ENCODE measurements at places on chromosomes 4 and X.

DNA sequence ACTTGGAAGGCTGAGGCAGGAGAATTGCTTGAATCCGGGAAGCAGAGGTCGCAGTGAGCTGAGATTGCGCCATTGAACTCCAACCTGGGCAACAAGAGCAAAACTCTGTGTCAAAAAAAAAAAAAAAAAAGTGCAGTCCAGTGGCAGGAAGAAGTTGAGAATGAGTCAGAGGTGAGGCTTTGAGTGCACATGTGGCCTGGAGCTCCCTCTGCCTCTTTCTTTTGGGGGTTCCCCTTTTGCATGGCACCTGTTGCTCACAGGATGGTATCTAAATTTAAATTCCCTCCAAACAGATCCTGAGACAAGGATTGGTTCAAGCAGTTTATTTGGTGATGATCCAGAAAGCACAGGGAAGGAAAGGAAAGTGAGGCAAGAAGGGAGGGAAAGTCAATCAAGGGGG is 151.4 kb upstream of the STX18 start:
- no peak for DNase-seq

DNA sequence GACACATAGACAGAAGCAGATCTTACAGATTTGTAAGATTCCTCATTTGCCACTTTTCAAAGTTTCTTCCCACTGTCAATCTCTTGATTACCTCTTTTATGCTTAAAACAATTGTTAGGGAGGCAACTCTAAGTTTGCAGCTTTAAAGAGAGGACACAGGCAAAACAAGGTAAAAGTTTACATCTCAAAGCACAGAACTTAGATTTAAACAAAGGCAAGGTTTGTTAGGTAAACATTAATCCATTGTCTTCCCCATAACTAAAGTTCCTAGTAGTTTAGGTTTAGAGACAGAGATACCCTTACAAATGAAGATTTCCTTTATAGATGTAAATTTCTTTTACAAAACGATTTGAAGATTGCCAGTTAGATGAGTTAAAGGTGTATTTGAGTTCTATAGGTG is 176.9 kb downstream of the AASDH start:
- DNase-seq: no peak

DNA sequence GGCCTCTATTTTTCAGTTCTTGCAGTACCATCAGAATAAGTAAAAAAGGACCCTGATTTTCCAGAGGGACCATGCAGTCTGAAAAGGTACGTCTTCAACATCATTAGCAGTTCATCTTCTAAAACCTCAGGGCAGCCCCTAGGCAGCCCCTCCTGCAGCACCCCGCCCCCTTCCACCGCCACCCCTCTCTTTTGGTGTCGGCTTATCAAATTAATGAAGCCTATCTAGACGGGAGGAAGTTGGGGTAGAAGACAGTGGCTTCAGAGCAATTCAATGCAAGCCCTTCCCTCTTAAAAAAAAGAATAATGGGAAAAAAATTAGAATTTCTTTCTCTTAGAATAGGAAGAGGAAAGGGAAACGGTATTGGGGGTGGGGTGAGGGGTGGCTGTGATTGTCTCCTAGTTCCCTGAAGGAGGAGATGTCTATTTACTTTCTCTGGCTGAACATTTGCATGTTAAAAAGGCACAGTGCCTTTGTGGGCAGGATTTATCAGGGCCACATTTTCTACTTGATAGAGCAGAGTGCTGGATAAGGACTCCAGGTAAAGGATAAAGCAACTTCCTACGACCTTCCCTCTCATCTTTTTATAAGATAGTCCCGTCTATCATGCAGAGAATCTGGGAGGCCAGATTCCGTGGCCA is 159.4 kb downstream of the MGST2 start:
- DNase-seq: no peak

DNA sequence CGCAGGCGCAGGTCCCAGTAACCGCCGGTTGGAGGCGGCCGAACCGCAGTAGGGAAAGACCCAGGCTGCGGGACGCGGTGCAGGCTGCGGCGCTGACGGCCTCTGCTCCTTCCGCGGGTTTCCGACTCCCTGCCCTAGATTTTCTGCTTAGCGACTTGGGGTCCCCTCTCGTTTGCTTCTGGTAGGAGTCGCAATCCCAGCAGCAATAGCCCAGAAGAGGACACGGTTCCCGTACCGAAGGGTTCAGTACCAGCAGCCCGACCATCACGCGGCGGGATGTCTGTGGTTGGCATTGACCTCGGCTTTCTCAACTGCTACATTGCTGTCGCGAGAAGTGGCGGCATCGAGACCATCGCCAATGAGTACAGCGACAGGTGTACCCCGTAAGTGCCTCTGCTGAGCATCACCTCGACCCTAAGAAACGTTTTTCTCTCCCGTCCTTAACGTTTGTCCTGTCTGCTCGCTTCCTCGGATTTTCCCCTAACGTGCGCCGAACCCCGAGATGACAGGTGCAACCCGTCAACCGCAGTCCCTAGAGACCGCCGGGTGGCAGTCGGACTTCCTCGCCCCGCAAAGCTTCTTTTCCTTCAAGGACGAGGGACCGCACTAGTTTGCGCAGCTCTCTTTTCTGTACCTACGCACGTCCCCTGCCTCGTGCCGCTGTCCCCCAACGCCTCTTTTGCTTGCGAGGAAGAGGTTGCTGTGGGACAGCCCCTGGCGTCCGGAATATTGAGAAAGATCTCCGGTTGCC is at the start of gene HSPA4L:
Gene HSPA4L, plus strand, starts transcription at position 48 of the 751 bp plus-strand sequence. Its CDS starts 229 bp downstream, at position 277.
- DNase-seq: no peak

DNA sequence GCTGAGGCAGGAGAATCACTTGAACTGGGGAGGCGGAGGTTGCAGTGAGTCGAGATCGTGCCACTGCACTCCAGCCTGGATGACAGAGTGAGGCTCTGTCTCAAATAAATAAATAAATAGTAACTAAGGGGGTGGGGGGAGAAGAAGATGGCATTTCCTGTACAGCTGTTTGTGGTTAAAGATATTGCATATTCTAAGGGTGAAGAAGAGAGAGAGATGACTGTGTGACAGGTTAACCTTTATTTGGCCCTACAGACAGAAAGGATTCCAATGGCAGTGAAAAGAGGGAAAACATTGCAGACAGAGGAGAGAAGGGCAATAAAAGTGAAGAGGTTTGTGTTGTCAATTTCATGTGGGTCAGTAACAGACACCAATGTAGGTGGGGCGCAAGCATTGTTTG is 9.4 kb downstream of the TASL start:
- no peak for DNase-seq

GRCh38 chr4:67713529-67714247 is 12.7 kb upstream of the UBA6 start:
- no peak for DNase-seq

- no peak for DNase-seq
Observed at GRCh38 chrX:78455901-78456300, 128.5 kb upstream of the CYSLTR1 start.

DNA sequence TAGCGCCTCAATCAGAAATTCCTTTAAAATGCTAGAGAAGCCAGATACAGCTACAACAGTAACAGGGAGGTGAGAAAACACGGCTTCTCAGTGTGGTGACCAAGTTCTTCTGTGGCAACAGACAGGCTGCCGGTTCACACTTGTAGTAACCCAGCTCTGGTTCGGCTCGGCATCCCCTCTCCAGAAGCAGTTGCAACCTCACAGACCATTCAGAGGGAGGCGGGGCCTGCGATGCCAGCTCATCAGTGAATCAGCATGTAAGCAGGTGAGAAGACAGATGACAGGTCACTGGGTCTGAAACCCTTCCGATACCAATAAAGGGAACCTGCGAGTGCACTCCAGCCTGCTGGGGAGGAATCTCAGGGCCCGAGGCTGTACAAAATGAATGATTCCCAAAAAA is 251.0 kb downstream of the KCNIP4 start:
- no peak for DNase-seq

DNA sequence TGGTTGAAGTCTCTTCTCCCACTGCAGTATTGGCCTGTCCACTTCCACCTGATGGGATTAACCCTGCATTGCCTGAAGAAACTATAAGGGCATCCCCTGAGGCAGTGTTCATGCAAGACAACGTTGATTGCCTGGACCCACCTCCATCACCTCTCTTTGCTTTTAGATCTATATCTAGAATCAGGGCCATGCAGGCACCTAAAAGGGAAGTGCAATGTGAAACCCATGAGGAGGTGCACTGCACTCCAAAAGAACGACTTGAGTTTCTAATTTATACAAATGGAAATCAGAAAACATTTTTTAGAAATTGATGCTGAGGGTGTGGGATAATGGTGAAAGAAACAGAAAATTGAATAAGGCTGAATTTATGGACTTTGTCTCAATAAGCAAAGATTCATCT is 694.4 kb downstream of the TRAM1L1 start:
- DNase-seq: no peak

GRCh38 chr4:27276307-27277073 is 415.8 kb downstream of the STIM2 start:
- no peak for DNase-seq

GRCh38 chr4:78174891-78175290 is 117.8 kb downstream of the FRAS1 start:
- DNase-seq: no peak

- no peak for DNase-seq
Observed at GRCh38 chr4:99411041-99411440, 24.1 kb downstream of the ADH7 start.

DNA sequence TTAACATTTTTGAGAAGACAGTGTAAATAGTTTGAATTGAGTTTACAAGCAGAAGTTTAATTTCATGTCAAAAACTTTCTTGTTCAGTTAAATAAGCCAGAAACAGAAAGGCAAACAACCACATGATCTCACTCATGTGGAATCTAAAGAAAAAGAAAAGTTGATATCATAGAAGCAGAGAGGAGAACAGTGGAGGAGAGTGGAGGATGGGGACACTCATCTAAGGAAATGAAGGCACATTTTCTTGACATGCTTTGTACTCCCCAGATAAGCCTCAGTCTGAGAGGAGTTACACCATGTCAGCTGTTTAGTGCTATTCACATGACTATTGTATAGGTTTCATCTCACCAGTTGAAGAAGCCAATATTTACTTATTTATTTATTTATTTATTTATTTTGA is 13.5 kb downstream of the SNCA start:
- no peak for DNase-seq

GRCh38 chr4:25609976-25610375 is 45.7 kb upstream of the SLC34A2 start:
- no peak for DNase-seq

GRCh38 chr4:189221691-189222090 is 719.0 kb upstream of the FRG1 start:
- no peak for DNase-seq

GRCh38 chr4:38832206-38832605 is 24.4 kb downstream of the TLR6 start:
- DNase-seq: no peak

DNA sequence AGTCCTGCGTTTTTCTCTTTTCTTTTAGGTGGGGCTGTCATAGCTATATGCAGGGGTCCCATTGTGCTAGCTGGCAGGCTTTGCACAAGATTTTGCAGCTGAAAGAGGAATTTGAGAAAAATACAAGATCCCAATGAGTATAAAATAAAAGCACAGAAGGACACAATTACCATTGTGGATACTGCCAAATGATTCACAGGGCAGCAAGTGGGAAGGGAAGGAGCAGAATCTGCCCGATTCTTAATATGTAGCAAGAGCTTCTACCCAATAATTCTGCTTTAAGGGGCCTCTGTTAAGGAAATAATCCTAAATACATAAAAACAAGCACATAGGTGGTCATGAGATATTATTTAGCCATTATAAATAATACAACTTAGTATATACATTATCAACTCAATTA is 25.9 kb upstream of the ING2 start:
- DNase-seq: no peak

GRCh38 chr4:17869327-17869726 is 58.5 kb downstream of the NCAPG start:
- no peak for DNase-seq

- DNase-seq: no peak
Observed at GRCh38 chr4:24103434-24104157, 213.7 kb upstream of the PPARGC1A start.

GRCh38 chr4:678331-679103 is 4.2 kb downstream of the MYL5 start:
- DNase-seq: no peak

DNA sequence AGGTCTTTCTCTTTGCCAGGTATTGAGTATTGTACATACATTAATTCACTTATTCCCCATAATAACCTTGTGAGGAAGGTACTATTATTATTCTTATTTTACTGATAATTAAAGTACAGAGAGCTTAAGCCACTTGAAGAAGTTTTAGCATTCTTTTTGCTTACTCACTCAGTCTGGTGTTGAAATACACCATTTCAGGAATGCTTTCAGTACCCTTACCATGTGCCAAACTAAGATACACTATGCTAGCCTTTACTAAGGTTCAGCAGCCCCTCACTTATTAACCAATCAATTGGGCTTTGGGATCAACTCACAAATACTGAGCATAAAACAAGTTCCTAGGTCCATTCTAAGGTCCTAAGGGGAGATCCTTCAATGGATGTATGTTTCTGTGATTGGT is 179.0 kb upstream of the FGF13 start:
- no peak for DNase-seq

- DNase-seq: no peak
Observed at GRCh38 chr4:34066126-34066525, 2178.2 kb downstream of the ARAP2 start.

GRCh38 chr4:173247321-173247720 is 78.7 kb downstream of the GALNT7 start:
- no peak for DNase-seq

DNA sequence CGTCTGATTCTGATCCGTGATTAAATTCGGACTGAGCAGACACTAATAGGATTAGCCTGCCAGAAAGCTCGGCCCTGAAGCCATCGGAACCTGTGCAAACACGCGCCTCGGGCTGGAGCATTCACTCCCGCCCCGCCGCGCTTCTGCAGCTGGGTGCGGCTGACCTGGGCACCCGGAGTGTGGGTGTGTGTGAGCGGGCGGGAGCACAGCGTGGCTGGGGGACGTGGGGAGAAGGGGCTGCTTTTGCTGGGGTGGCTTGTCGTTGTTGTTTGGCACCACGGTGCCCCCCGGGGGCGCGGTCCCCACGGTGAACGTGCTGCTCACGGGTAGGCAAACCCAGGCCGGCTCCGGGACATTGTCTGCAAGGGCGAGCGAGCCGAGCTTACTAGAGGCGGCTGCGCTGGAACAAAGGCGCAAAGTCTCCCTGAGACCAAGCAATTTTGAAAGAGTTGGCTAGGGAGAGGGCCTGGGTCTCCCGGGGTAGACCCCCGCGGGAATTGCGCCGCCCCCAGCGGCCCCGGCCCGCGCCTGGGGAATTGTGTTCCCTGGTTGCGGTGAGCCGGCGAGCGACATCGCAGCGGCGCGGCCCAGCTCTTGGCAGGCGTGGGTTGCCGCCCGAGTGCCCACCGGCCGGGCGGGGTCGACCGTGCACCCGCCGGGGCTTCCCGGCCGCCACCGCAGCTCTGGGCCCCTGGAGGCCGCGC is 1.4 kb downstream of the MAMLD1 start:
- no peak for DNase-seq

- peak; percentile 60 for DNase-seq
Observed at GRCh38 chr4:985123-985830, 1.6 kb upstream of the IDUA start.

GRCh38 chr4:132839070-132839469 is 310.0 kb upstream of the PCDH10 start:
- no peak for DNase-seq

Data from activated CD4-positive, CD25-positive, alpha-beta regulatory T cell (primary cell).